NCI-H1930 (cell line): ENCODE measurements at places on chromosomes 16 and 17.

- no peak for DNase-seq
Observed at GRCh38 chr17:57604771-57605674, 140.1 kb downstream of the CCDC182 start.

GRCh38 chr17:67427424-67427823 lies 50.3 kb downstream of the PITPNC1 start:
- no peak for DNase-seq

GRCh38 chr16:52834736-52835465 lies 217.8 kb downstream of the CHD9NB start:
- DNase-seq: no peak

DNA sequence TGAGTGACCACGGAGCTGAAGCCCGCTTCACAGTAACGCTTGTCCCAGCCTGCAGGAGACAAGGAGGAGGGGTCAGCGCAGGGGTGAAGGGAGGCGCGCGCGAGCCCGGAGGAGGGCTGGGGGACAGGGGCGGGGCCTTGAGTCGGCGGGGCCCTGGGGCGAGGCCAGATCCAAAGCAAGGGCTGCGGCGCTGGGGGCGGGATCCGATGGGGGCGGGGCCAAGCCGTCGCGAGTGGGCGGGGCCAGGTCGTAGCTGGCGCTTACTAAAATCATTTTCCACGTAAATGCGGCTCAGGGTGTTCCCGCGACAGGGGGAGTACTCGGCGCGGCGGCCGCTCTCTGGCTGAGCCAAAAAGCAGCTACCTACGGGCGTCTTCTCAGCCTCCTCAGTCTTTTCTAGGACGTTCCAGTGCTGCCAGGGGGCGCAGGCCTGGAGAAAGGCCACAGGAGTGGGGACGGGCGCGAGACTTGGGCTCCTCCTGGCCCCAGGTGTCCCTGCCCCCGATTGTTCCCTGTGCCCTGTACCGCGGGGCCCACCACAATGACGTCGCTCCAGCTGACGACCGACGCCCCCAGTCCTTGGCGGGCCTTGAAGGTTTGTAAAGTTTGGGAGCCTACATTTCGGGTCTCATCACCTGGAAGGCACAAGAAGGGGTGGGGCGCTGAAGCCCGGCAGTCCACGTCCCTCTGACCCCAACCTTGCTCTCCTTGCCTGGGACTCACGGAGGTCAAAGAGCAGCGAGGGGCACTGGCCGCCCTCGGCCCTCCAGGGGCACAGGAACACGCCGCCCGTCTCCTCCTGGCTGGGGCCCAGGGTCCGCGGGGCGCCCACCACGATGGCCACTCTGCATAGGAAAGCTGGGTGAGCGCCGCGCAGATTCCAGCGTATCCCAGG lies 3.9 kb downstream of the ITGA2B start:
- DNase-seq: peak; percentile 84

GRCh38 chr17:71276079-71276478 lies 844.7 kb upstream of the SOX9 start:
- DNase-seq: no peak

GRCh38 chr16:89289428-89290395 lies 72.2 kb downstream of the ZNF778 start:
- no peak for DNase-seq

- no peak for DNase-seq
Observed at GRCh38 chr17:7849751-7850504, 4.9 kb upstream of the TMEM88 start.

DNA sequence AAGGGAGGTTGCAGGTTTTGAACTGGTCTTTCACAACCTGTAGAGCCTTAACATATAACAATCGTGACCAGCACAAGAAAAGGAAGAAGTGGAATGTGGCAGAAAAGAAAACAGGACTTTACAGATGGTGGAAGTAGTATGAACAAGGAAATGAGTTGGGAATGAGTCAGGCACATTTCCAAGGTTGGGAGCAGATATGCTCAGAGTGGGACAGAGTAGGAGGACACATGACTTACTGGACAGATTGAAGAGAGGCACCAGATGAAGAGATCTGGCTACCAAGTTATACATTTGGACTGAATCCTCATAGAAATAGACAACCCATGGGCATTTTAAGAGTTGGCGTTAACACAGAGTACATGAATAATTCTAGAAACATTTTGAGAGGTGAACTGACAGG lies 95.3 kb downstream of the ZNF18 start:
- no peak for DNase-seq

GRCh38 chr16:15642557-15643047 lies 352 bp downstream of the MARF1 start:
- peak; percentile 69 for DNase-seq

DNA sequence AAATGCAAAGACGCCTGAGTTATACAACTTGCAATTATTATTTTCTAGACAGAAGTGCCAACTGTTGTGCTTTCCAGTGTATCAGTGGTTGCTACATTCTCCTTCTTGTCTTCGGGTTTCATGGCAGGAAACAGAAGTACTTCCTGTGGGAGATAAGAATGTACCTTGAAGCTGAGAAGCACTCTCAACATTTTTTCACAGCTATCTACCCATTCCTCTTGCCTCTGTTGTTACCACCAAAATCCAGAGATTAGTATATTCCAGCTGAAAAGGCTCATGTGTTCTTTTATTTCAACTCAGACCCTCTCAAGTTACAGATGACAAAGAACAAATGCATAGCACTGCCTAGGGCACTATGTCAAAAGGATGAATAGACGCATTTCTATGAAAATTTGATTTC lies 4.8 kb upstream of the ADAT1 start:
- no peak for DNase-seq

DNA sequence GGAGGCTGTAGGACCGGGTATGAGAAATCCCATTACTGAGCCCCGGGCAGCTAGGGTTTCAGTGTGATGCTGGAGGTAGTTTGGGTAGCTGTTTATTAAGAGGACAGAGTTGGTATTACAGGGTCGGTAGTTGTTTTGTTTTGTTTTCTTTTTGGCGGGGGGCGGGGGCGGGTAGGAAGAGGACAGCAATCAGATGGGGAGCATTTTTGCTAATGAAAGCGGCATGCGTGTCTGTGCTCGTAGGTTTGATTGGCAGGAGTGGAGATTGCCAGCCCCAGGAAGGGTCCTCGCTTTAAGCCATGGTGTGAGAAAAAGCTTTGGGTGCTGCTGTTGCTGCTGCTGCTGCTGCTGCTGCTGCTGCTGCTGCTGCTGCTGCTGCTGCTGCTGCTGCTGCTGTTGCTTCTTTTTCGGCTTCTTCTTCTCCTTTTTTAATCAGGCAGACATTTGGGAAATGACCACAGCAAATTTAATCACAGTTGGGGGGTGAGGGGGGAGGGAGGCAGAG lies 498.5 kb upstream of the ZFHX3 start:
- peak; percentile 32 for DNase-seq

GRCh38 chr17:77889135-77889505 lies 69.4 kb upstream of the TNRC6C start:
- DNase-seq: no peak

DNA sequence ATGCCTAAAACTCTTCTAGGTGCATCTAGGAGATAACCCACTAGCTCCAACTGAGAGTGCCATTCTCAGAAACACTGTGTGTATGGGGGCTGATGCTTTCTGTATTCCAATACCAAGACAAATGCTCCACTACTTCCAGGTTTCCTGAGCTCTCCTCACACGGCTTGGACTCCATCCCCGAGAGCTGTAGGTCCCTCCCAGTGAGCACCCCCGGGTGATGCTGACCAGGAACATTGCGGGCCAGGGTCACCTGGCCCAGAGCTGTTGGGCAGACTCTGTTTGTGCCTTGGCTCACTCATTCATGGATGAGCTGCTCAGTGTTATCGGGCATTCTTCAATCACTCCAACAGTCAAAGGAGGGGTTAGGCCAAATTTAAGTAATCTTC lies 7.0 kb downstream of the CUEDC1 start:
- DNase-seq: no peak

GRCh38 chr17:58666858-58667267 lies 25.0 kb downstream of the TEX14 start:
- peak; percentile 64 for DNase-seq
